ENCODE measurements at places on chromosomes 5 and 9.

- no peak for DNase-seq
Measured at GRCh38 chr5:141528291-141528984, 39.6 kb downstream of the PCDHGC5 start.

DNA sequence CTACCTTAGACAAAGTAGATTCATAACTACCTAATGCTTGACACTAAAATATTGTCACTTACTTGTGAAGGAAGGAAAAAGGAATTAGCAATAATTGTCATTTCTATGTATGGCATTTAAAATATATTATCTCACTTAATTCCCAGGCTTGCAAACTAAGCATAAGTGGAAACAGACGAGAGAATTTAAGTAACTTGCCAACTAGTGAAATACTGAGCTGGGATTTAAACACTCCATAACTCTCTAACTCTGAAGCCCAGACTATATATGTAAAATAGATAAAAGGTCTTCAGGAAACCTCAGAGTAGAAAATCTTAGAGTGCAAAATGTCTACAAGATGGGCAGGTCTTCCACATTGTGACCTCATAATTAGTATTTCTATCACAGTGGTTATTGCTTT, 257.8 kb downstream of the SAXO1 start:
- no peak for DNase-seq

GRCh38 chr9:91155181-91155580, 206.5 kb downstream of the AUH start:
- DNase-seq = no peak

- DNase-seq = no peak
Measured at GRCh38 chr9:114033397-114034103, 44.5 kb downstream of the AMBP start.

DNA sequence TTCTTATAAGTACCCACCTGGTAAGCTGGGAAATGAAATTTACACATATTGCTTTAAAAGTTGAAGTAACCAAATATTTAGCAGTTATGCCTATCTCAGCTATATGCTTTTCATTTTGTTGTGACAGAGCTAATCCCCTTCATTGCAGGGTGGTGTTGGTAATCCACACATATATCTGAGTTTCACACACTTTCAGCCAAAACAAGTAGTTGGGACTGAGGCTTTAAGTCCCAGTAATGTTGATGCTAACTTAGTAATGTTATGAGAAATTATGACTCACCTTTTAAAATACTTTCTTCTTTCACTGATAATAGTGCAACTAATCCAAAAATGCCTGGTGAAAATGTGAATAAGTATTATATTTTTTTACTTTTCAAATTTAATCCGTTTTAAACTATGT, 19.2 kb upstream of the RICTOR start:
- no peak for DNase-seq

DNA sequence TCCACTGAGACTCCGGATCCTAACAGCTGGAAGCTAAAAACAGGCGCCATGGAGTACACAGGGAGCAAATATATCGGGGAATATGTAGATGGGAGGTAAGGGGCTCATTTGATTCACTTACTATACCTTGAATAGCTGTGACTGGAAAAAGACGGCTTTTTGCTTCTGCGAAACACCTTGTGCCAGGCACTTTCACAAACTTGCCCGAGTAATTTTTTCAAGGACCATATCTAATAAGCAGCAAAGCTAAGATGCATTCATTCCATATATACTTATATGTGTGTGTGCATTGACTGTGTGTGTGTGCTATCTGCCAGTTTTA, 178 bp downstream of the MORN5 start:
- no peak for DNase-seq

GRCh38 chr5:95848701-95849100, 26.2 kb upstream of the GLRX start:
- no peak for DNase-seq

- no peak for DNase-seq
Measured at GRCh38 chr9:91415290-91415689, 8.3 kb downstream of the NFIL3 start.

DNA sequence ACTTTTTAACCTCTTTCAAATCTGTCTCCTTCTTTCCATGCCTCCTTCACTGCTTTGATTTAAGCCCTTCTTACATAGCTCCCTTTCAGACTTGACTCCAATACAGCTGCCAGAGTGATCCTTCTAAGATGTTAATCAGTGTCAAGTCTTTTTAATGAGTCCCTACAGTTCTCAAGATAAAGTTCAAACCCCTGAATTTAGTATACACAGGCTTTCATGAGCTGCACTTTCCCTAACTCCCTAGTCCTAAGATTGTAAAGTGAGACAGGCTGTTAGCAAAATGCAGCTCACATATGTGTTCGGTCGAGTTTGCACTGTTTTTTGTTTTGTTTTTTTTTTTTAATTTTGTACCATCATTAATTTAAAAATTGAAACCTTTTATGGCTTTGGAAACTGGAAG, 190.4 kb upstream of the VCAN start:
- no peak for DNase-seq

DNA sequence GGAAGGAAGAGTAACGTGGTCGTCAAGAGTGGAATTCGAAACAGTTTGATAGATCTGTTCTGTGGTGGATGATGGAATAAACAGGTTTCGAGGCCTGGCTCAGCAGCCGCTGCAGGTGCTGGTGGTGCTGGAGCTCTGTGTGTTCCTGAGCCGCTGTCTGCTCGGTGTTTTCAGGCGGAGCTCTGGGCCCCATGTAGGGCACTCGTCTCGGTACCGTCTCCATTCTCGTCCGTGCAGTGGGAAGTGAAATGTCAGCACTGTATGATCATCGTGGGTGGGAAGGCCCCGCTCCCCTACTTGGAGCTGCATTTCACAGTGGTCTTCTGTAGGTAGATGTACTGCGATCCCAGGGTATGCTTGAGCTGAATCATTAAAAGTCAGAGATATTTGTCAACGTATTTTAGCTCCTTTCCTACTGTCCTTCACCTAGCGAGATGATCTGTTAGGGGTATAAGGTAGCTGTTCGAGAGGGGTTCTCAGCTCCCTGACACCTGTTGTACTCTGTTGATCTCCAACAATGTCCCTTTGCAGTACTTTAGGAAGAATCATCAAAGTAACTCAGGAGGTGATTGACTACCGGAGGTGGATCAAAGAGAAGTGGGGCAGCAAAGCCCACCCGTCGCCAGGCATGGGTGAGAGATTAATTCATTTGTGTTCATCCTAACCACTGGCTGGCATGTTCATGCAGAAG, 35.9 kb downstream of the TENT4A start:
- no peak for DNase-seq

DNA sequence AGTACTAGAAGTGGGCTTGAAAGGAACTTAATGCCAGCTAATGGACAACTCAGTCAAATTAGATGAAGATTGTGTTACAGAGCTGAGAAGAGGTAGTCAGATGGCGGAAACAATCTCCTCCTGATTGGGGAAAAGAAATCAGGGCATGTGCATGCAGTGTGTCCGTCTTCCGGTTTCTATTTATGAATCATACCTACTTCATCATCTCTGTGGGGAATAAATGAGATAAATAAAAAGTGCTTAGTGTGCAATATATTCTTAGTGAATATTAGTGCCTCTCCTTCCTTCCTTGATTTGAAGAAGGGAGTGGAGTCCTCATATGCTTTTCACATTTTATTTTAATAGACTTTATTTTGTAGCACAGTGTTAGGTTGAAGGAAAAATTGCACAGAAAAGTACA, 108.7 kb upstream of the NFIL3 start:
- DNase-seq = no peak

DNA sequence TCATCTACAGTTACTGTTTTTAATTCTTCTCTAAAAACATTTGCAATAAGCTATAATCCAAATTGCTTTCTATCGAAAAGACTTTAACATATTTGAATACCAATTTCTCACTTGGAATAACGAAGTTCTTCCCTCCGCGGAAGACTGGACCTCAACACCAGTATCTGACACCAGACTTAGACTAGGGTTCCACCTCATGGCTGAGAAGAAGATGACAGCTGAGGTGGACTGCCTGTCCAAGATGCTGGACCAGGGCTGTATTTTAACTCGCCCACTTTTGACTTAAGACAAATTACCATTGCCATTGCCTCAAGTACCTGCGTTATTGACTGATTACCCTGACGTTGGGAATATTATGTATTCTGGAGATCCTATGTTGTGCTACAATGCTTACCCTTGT, 34.1 kb downstream of the ZMAT2 start:
- no peak for DNase-seq

DNA sequence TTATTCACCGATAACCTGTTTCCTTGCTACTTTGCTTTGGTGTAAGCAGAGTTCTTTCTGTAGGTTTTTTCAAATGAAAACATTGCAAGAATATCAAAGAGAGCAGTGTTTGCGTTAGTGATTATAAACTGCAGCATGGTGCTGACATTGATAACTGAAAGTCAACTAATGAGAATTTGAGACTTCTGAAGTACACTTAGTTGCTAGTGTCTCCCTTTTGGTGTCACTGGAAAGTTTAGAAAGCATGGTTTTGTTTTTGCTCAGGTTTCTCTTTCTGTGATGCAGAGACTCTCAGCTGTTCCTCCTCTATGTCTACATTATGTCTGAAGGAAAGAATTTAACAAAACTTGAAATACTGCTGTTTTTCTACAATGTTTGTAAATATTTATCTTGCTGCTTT, 80.2 kb upstream of the ZNF169 start:
- no peak for DNase-seq

- peak; percentile 19 for DNase-seq
Measured at GRCh38 chr5:61332358-61332749, 296 bp downstream of the ZSWIM6 start.

- no peak for DNase-seq
Measured at GRCh38 chr5:79093762-79094161, 17.8 kb upstream of the BHMT start.

GRCh38 chr5:170228762-170229435, 3.9 kb upstream of the C5orf58 start:
- no peak for DNase-seq

DNA sequence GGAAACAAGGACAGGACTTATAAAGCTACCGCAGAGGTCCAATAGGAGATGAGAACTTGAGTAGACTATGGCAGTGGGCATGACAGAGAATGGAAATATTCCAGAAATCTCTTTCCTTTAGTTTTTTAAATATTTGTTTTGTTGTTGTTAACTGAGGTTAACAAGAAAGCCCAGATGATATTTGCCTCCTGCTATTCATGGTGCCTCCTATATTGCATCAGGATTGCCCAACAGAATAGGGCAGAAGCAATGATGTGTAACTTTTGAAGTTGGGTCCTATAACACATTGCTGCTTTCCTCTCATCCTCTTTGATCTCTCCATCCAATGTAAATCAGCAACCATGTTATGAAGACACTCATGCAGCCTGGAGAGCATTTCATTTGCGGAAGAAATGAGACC, 42.8 kb downstream of the PDE4D start:
- no peak for DNase-seq

- DNase-seq = no peak
Measured at GRCh38 chr5:127834094-127834531, 130.9 kb downstream of the CCDC192 start.

DNA sequence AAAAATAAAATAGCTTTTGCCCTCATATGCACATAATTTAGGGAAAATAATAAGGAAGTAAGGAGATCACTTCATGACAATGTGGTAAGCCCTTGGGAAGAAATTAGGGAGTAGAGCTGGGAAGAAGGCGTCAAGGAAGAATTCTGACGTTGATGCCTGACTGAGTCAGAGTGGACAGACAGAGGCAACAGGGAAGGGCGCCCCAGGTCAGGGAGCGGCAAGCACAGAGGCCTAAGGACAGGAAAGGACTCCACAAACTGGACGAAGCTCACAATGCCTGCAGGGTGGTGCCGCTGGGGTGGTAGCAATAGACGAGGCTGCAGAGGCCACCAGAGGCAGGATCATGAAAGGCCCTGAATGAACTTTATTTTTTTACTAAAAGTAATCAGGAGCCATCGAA, 7.6 kb downstream of the DRD1 start:
- DNase-seq = no peak

GRCh38 chr5:93606382-93606752, 23.3 kb downstream of the NR2F1 start:
- no peak for DNase-seq

- DNase-seq = no peak
Measured at GRCh38 chr5:149151717-149152116, 10.4 kb downstream of the ABLIM3 start.

DNA sequence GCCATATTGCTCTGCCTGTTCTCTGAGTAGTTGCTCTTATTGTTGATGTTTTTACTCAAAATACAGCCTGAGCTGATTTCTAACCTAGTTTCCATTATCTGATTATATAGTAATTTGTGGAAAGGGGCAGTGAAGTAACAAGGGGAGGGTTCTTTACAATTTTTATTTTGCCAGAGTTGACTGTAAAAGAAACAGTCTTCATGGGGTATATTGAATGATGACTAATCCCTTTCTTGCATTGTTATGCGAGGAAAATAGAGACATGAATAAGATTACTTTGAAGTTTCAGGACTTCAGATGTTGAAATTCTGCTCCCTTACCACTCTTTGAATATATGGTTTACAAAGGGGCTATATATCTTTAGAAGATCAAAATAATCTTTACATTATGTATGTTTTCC, 9.1 kb upstream of the LRRC70 start:
- no peak for DNase-seq

GRCh38 chr5:63398346-63398745, 563.9 kb downstream of the HTR1A start:
- DNase-seq = no peak

GRCh38 chr5:30103052-30103451, 1090.4 kb upstream of the CDH6 start:
- no peak for DNase-seq

GRCh38 chr5:173312821-173313220, 15.4 kb downstream of the STC2 start:
- DNase-seq = no peak

DNA sequence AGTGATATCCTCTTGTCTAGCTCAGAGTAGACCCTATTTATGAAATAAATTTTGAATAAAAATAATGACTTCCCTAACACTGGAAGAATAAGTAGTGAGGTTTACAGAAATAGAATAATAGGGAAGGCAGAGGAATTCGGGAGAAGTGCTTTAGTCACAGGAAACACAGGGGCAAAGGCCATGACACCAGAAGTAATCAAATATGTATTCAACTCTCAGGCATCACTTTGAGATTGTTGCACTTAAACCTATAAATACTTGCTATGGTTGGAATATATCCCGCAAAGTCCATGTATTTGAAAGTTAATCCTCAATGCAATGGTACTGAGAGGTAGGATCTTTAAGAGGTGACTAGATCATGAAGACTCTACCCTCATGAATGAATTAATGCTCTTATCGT, 166.8 kb downstream of the YIPF5 start:
- no peak for DNase-seq
